ENCODE measurements at places on chromosomes 3 and 15.
A peak's percentile ranks its signal among the peaks of the same experiment; 100 is the strongest.

GRCh38 chr3:196471551-196471950, 32.0 kb downstream of the RNF168 start:
- DNase-seq: no peak

- no peak for DNase-seq
These were observed 72.0 kb upstream of the P3H2 start for GRCh38 chr3:190192739-190193138.

GRCh38 chr3:71031914-71032521, 551.5 kb downstream of the FOXP1 start:
- no peak for DNase-seq

DNA sequence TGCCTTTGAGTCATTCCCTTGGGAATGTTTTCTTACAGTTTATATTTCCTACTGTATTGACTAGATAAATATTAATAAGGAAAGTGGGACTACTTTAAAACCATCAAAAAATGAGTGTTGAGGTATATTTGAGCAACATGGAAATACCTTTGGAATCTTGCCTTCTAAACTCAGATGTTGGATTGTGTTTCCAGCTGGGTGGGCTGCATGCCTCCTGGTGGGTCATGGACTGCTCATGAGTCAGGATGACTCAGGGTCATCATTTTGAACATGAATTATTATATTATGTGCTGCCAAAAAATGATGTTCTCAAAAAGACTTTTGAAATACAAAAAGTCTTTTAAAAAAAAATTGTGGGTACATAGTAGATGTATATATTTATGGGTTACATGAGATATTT, 41.1 kb upstream of the APH1B start:
- no peak for DNase-seq

GRCh38 chr3:72272356-72272755, 487.4 kb upstream of the PROK2 start:
- no peak for DNase-seq

- no peak for DNase-seq
These were observed 25.8 kb upstream of the PLA2G4E start for GRCh38 chr15:42046597-42046996.

DNA sequence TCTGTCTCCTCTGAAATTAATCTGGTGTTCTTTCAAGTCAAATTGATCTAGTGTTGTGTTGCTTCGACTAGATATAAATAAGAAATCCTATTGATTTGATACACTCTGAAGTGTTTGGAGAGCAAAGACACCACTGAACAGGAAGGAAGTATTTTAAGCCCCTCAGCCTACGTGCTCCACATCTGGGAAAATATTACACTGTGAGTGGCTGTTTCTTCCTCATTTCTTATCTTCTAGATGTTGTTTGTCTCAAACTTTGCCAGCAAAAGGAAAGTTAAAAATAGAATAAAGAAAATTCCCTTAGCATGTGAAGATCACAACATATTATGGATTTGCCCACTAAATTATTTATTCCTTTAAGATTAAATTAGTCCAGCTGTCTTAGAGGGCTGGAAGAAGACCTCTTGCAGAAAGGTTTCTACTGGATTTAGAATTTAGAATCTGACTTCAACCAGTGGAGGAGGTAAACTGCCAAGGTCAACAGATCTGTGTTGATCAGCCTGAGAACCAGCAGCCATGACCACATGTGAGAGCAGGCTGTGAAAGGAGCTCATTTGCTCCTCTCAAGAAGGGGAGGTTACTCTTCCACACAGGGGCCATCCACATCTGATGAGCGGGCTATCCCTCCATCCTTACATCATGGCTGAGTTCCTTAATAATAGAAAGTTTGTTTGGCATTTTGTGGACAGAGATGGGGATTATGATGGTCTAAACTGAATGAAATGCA, 46.3 kb upstream of the ACKR4 start:
- no peak for DNase-seq

DNA sequence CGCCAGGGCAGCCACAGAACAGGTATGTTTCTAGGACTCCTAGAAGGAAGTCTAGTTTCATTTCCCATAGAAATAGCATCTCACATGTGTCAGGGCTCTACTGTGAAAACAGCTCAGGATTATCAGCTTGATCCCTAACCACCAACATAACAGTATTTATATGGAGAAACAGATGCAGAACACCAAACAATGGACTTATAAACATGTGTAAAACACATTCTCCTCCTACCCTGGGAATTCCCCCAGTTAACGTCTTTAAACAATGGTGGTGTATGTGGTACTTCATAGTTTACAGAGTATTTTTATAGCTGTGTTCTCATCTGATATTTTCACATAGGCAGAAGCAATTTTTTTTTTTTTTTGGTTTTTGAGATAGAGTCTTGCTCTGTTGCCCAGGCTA, 9.7 kb downstream of the TNFSF10 start:
- DNase-seq: no peak

GRCh38 chr3:72379500-72380187, 468.6 kb downstream of the SHQ1 start:
- no peak for DNase-seq

- no peak for DNase-seq
These were observed 23.1 kb downstream of the TRPM1 start for GRCh38 chr15:31078471-31078870.

- peak; percentile 2 for DNase-seq
These were observed 13.3 kb downstream of the RARB start for GRCh38 chr3:25441234-25441856.

DNA sequence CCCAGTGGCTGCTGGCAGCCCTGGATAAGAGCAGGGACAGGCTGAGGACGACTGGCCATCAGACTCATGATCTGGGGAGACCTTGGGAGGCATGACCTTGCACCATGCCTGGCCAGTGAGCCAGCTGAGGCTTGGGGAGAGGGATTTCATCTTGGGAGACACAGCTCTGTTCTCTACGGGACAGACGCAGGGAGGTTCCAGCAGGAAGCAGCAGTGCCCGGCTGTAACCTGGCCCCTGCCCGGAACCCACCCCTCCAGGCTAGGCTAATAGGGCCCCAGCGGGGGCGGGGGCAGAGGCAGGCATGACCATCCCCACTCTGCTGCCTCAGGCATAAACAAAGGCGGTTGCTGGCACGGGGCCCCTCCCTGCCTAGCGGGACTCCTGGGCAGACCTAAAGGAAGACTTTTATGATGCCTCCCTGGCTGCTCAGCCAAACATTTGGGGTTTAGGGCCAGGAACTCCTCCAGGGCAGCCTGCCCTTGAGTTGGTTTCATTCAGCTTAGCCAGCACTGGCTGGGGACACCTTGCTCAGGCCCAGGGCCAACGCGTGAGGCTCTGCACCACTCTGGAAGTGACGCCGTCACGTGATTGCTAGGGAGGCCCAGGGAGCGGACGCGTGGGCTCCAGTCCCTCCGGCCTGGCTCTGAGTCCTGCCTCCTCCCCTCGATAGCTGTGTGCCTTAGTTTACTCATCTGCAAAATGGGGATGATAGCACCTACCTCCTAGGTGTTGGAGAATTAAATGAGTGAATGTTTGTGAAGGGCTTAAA, 27.6 kb downstream of the HDAC11 start:
- no peak for DNase-seq

GRCh38 chr15:74123658-74124057, 6.7 kb upstream of the ISLR2 start:
- no peak for DNase-seq

All from stimulated activated CD8-positive, alpha-beta memory T cell treated with anti-CD3 and anti-CD28 coated beads, Interleukin-2, amount 100 ng/mL, for 1 hour (primary cell).